Activated CD4-positive, alpha-beta T cell treated with anti-CD3 and anti-CD28 coated beads, Interleukin-2, amount 10 ng/mL, durations not matched to agents 7 days and 5 days (primary cell): ENCODE measurements at places on chromosomes 16 and 17. TPM values are rescaled to one million over a fixed set of nuclear protein-coding genes. Genes with fewer than 3 reads are reported as not detected.

GRCh38 chr16:533391-534123 is 6.0 kb downstream of the CAPN15 start:
- H3K4me3 ChIP-seq, result no peak overlapping the region
- H3K4me1 ChIP-seq, result peaks cover 17% of the 10 kb centered on the region
- H3K27me3 ChIP-seq, result no peaks in the 10 kb centered on the region
- no peak for DNase-seq

DNA sequence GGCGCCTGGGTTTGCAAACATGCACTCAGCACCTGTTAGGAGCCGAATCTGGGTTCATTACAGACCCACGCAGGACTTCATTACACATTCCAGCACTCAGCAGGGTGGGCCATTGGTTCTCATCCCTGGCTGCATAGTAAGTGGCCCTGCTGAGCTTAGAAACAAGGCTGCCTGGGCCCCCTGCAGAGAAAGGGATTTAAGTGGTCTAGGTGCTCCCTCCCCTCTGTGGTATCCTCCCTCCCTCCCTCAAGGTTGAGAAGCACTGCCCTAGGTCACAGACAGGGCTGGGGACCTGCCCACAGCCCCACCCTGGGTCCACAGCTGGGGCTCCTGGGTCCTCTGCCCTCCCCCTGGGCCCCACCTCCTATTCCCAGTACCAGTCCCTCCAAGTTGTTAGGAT is 28.3 kb downstream of the WNT3 start:
- no peak overlapping the region for H3K4me3 ChIP-seq
- no peak for DNase-seq
- H3K27ac ChIP-seq, result no peak overlapping the region
- peaks cover 7% of the 10 kb centered on the region for H3K27me3 ChIP-seq

DNA sequence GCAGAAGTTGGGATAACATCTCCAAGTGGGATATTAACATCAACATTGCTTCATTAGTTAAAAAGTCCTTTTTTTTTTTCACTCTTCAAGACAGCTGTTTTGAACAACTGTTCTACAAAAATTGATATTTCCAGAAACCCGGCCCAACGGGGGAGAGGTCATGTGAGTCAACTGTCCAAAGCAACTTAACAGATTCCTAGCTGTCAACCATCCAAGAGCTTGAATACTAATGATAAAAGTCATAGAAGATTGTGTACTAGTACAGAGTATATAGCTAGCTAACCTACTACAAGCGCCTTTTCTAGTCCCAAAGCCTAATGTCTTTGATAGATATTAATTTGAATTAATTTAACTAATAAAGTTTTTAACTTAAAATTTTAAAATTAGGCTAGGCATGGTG is 172.0 kb downstream of the CYB561 start:
- H3K27me3 ChIP-seq, result no peaks in the 10 kb centered on the region
- no peaks in the 10 kb centered on the region for H3K36me3 ChIP-seq
- H3K27ac ChIP-seq, result no peak overlapping the region
- peaks cover 9% of the 10 kb centered on the region for H3K4me1 ChIP-seq

DNA sequence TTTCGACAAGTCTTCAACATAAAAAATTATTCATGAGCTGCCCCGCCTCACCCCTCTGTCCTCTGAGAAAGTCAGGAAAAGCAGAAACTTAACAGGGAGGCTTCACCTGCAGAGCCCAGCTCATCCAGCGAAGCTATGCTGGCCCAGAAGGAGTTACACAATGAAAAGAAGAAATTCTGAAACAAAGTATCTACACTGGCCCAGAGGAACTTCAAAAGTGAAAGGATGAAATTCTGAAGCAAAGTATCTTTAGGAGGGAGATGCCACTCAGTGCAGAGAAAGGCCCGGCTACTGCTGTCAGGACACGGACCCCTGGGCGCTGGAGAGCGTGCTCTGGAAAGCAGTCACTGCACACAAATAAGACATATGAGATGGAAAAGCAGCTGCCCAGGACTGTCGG is 1.6 kb downstream of the GALNS start:
- peaks cover 32% of the 10 kb centered on the region for H3K4me1 ChIP-seq
- no peaks in the 10 kb centered on the region for H3K27me3 ChIP-seq
- H3K4me3 ChIP-seq, result peak overlapping the region; percentile 60
- no peak for DNase-seq

CNGB1 gene
- total RNA-seq, result not detected
